Naive thymus-derived CD8-positive, alpha-beta T cell (primary cell): ENCODE measurements at places on chromosomes 7 and 10.
A peak's percentile ranks its signal among the peaks of the same experiment; 100 is the strongest.

- peaks cover 93% of the 10 kb centered on the region for H3K27me3 ChIP-seq
- no peak overlapping the region for H3K27ac ChIP-seq
- peaks cover 12% of the 10 kb centered on the region for H3K4me1 ChIP-seq
Measured at GRCh38 chr10:101145750-101146391, 14.8 kb downstream of the TLX1 start.

DNA sequence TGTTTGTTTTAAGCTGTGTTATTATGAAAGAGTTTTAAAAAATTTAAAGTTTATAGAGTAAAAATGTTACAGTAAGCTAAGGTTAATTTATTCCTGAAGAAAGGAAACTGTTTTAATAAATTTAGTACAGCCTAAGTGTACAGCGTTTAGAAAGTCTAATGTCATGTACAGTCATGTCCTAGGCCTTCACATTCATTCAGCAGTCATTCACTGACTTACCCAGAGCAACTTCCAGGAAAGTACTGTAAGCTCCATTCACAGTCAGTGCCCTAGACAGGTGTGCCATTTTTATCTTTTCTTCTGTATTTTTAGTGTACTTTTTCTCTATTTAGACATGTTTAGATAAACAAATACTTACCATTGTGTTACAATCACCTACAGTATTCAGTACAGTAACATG is 126.8 kb downstream of the TPK1 start:
- H3K27ac ChIP-seq, result no peak overlapping the region
- no peaks in the 10 kb centered on the region for H3K27me3 ChIP-seq
- peaks cover 18% of the 10 kb centered on the region for H3K36me3 ChIP-seq
- no peak overlapping the region for H3K4me3 ChIP-seq
- H3K4me1 ChIP-seq, result peaks cover 2% of the 10 kb centered on the region

DNA sequence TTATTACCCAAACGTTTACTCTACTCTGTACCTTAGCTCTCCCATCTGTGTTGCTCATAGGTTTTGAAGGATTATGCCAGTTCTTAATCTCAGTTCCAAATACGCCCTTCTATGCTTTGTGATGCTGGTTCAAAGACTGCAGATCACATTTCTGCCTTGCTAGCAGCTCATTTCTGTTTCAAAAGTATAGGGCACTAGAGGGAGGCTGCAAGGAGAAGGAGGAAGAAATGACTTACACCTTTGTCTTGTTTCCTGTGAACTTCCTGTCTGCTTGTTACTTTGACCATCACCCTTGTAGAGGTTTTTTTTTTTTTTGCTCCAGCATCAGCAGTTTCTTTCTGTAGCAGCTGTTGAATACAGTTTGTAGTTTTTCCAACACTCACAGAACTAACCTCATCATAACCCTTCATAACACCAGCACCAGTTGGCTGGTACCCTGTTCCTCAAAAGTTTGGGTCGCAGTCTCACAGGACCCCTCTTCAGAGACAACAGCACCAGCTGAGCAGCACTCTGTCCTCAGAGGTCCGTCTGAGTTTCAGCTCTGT is 16.5 kb downstream of the SLK start:
- H3K4me3 ChIP-seq, result peak overlapping the region; percentile 69
- H3K4me1 ChIP-seq, result peaks cover 70% of the 10 kb centered on the region
- no peaks in the 10 kb centered on the region for H3K36me3 ChIP-seq
- DNase-seq, result peak; percentile 34
- no peaks in the 10 kb centered on the region for H3K27me3 ChIP-seq
- peak overlapping the region; percentile 31 for H3K27ac ChIP-seq

GRCh38 chr7:111668711-111669110 is 106.4 kb upstream of the IMMP2L start:
- no peaks in the 10 kb centered on the region for H3K4me1 ChIP-seq
- H3K27ac ChIP-seq, result no peak overlapping the region
- no peaks in the 10 kb centered on the region for H3K36me3 ChIP-seq
- no peak for DNase-seq
- H3K4me3 ChIP-seq, result no peak overlapping the region

DNA sequence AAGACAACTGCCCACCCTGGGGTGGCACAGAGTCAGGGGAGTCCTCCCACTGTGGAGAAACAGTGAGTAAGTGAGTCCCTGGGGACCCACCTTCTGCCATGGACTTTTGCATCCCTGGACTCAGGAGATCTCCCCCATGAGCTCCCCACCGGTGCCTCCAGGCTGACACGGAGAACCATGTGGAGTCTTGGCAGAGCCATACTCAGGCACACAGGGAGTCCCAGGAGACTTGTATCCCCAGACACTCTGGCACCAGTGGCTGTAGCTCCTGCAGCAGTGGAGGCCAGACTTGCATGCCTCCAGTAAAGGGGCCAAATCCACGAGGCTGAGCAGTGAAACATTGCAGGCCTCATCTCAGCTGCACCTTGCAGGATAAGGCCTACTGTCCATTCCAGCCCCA is 791.4 kb downstream of the PCDH15 start:
- H3K4me3 ChIP-seq, result no peak overlapping the region
- no peak for DNase-seq
- H3K36me3 ChIP-seq, result no peaks in the 10 kb centered on the region
- no peaks in the 10 kb centered on the region for H3K4me1 ChIP-seq
- H3K27ac ChIP-seq, result no peak overlapping the region

GRCh38 chr10:83310688-83311087 is 828.6 kb upstream of the GHITM start:
- no peaks in the 10 kb centered on the region for H3K36me3 ChIP-seq
- no peak overlapping the region for H3K4me3 ChIP-seq
- no peaks in the 10 kb centered on the region for H3K4me1 ChIP-seq
- no peak for DNase-seq
- no peak overlapping the region for H3K27ac ChIP-seq
- no peaks in the 10 kb centered on the region for H3K27me3 ChIP-seq

DNA sequence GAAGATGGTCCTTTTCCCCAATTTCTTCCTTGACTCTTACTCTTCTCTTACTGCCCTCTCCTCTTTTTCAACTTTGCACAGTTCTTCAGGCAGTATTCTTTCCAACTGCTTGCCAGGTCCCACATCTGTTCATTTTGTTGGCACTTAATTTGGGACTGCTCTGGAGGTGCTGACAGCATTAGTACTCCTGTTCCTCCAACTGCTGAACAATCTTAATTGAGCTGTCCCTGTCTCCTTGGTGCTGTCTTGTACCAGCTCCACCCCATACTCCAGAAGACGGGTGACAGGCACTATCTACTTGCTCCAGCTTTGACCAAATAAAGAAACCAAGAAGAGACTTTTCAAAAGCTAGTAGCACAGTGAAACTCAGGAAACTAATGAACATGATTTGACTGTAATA is 160.0 kb downstream of the PDE1C start:
- no peak for DNase-seq
- no peak overlapping the region for H3K4me3 ChIP-seq
- H3K27me3 ChIP-seq, result no peaks in the 10 kb centered on the region
- H3K4me1 ChIP-seq, result no peaks in the 10 kb centered on the region
- H3K36me3 ChIP-seq, result no peaks in the 10 kb centered on the region

DNA sequence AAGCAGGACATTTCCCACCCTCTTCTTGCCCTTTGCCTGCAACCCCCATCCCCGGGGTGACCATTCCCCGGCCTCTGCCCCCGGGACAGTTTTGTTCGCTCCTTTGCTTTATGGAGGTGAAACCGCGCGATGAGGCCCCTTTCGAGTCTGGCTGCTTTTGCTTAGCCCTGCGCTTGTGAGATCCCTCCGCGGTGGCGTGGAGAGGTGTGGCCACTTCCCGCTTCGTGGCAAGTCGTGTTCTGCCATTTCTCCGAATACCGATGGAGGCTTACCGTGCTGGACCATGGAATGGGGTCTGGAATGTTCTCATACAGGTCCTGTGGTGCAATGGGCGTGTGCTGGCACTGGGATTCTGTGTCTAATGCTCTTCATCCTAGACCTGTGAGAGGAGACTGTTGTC is 106.7 kb downstream of the LHPP start:
- H3K36me3 ChIP-seq, result no peaks in the 10 kb centered on the region
- no peak overlapping the region for H3K27ac ChIP-seq
- DNase-seq, result no peak
- H3K27me3 ChIP-seq, result no peaks in the 10 kb centered on the region

DNA sequence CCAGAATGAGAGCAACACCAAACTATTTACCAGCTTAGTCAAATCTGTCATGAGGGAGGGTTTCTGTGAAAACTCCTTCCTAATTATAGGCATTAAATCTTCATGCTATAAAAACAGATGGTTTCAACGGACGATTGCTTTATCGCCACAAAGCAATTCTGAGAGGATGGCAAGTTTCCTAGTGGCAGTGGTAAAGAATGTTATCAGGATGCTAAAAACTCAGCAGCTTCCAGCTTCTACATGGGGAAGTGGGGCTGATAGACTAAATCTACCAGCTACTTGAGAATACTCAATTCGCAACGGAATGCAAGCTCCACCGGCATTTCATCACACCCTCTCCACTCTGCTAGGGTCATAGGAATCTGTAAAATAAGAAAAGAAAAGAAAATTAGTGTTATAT is 41.8 kb downstream of the JCAD start:
- H3K27me3 ChIP-seq, result peaks cover 63% of the 10 kb centered on the region
- peaks cover 2% of the 10 kb centered on the region for H3K4me1 ChIP-seq
- H3K4me3 ChIP-seq, result no peak overlapping the region
- no peak overlapping the region for H3K27ac ChIP-seq
- no peaks in the 10 kb centered on the region for H3K36me3 ChIP-seq

DNA sequence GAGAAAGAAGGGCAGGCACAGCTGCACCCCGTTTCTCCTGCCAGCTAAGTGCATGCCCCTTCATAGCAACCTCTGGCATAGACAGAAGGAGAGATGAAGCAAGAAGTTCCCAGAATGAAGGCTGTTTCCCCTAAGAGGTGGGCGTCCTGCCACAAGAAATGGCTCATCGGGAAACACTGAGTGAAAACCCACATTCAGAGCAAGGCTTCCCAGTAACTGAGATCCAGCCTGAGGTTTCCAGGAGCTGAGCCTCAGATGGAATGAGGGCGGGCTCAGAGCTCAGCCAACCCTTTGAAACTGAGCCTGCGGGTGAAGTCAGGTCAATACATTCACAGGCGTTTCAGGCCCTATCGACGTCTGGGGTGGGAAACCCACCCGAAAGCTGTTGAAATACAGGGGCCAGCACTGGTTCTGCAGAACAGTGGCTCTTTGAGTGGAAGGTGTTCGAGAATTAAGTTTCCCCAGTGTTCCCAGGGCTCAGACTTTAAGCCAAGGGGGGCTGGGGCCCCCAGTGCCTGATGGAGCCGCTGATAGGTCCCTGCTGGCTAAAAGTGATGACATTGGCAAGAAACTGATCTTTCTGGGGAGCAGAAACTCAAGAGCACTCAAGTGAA is 510.2 kb downstream of the RPS24 start:
- no peak for DNase-seq
- no peak overlapping the region for H3K4me3 ChIP-seq
- peaks cover 14% of the 10 kb centered on the region for H3K27me3 ChIP-seq

- DNase-seq, result no peak
- no peaks in the 10 kb centered on the region for H3K36me3 ChIP-seq
- H3K4me3 ChIP-seq, result no peak overlapping the region
- no peaks in the 10 kb centered on the region for H3K4me1 ChIP-seq
Measured at GRCh38 chr7:41415471-41416207, 287.3 kb downstream of the INHBA start.

GRCh38 chr10:89258881-89259280 is 7.3 kb upstream of the LIPA start:
- no peak overlapping the region for H3K27ac ChIP-seq
- no peak for DNase-seq
- H3K4me1 ChIP-seq, result peaks cover 2% of the 10 kb centered on the region
- no peak overlapping the region for H3K4me3 ChIP-seq
- H3K27me3 ChIP-seq, result peaks cover 2% of the 10 kb centered on the region

DNA sequence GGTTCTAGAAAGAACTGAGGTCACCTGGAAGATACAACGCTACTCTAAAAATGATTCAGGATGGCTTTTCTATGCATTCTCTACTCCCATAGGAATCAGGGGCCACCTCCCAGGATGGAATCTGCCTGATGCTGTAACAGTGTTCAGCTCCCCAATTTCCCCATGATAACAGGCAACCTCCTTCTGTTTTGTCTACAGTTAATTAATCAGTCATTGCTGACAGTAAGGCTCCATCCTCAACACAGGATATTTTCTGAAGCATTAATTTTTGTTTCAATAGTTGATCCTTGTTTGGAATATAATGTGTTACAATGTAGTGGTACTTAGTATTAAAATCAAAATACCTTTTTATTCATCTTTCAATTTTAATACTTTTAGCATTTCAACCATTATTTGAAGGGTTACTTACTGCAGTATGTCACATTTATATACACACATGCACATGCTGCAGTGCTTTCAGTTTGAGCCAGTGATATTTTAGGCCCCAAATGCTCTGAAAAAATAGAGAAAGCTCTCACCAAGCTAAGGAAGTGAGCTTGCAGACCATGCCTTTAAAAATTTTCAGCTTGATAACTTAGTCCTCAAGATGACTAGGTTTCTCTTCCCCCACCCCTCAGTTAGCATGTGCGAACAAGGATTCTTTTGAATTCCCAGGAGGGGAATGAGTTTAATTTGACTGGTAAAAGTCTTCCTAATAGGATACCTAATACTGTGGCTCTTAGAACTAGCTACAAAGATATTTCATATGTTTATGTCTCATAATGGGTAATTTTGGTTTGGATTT is 592 bp upstream of the PIK3CG start:
- no peaks in the 10 kb centered on the region for H3K27me3 ChIP-seq
- H3K36me3 ChIP-seq, result peaks cover 6% of the 10 kb centered on the region
- H3K4me3 ChIP-seq, result peak overlapping the region; percentile 95
- peak overlapping the region; percentile 92 for H3K27ac ChIP-seq
- DNase-seq, result no peak

DNA sequence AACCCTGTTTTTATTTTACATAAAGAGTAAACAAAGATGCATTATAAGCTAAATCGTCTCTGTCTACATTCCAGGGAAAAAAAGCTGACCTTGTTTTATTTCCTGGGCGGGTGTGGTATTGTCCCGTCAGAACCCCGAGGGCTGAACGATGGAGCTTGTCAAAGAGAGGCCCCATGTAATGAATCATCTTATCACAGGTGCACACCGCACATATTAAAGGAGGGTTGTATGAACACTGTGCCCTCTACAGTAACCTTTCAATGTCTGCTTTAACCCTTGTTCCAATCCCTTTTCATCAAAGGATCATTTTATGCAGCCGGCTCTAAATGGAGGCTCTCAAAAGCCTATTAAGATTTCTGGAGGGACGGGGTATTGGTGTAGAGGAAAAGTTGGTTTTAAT is 158.5 kb upstream of the YAE1 start:
- no peak overlapping the region for H3K4me3 ChIP-seq
- H3K27me3 ChIP-seq, result peaks cover 6% of the 10 kb centered on the region
- H3K4me1 ChIP-seq, result no peaks in the 10 kb centered on the region
- no peaks in the 10 kb centered on the region for H3K36me3 ChIP-seq
- no peak for DNase-seq

DNA sequence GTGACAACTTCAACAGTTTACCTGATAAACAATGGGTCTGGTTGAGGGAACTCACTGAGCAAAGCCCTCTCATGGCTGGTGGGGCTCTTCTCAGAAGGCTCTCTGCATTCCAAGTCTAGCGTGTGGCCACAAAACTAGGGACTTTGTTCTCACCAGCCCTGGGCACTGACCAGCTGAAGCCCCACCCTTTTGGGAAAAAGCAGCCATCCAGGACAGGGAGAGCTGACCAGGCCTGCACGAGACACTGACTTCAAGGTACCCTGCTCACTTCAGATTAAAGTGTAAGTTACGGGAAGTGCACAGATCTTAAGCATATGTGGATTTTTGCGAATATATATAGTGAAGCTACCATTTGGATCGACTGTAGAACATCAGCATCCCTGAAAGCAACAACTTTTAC is 67.4 kb upstream of the LRRC4 start:
- no peak for DNase-seq
- H3K27ac ChIP-seq, result no peak overlapping the region
- H3K36me3 ChIP-seq, result no peaks in the 10 kb centered on the region
- no peak overlapping the region for H3K4me3 ChIP-seq
- H3K4me1 ChIP-seq, result peaks cover 29% of the 10 kb centered on the region
- no peaks in the 10 kb centered on the region for H3K27me3 ChIP-seq

GRCh38 chr7:81777697-81778096 is 7.8 kb upstream of the HGF start:
- no peak for DNase-seq
- no peaks in the 10 kb centered on the region for H3K36me3 ChIP-seq
- H3K27ac ChIP-seq, result no peak overlapping the region
- no peaks in the 10 kb centered on the region for H3K27me3 ChIP-seq
- H3K4me1 ChIP-seq, result no peaks in the 10 kb centered on the region
